ENCODE measurements at places on chromosomes 7 and 10.

- DNase-seq: no peak
Observed at GRCh38 chr10:73253225-73253555, 746 bp upstream of the MRPS16 start.

GRCh38 chr10:74078037-74078436, 72.6 kb downstream of the AP3M1 start:
- no peak for DNase-seq

DNA sequence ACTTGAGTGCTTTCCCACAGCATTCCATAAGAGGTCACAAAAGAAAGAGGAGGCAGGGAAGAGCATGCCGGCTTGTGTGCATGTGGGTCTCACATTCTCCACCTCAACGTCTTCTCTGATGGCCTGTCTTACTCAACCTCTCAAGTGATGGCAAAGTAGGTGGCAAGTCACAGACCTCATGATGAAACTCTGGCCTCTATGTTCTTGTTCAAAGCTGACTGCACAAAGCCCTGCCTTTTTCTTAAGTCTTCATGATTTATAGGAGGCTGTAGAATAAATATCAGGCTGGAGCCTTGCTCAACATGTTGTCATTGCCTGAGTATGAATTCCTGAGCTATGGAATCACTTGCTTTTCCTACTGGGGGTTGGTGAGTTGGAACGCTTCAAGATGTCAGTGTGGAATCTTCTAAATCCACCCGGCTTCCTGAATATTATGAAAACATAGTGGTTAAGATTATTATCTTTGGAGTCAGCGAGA, 213.6 kb upstream of the INHBA start:
- DNase-seq: peak; percentile 54

GRCh38 chr7:114944745-114945625, 23.1 kb downstream of the MDFIC start:
- DNase-seq: peak; percentile 95

DNA sequence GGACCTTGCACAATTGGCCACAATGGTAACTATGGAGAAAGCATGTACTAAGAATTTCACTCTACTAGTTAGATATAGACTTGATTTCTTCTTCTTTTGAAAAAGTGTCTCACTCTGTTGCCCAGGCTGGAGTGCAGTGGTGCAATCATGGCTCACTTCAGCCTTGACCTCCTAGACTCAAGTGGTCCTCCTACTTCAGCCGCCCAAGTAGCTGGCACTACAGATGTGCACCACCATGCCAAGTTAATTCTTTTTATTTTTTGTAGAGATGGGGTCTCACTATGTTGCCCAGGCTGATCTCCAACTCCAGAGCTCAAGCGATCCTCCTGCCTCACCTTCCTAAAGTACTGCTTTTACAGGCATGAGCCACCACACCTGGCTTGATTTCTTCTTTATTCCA, 29.1 kb downstream of the ASAH2 start:
- no peak for DNase-seq

GRCh38 chr10:22217842-22218241, at the start of gene EBLN1:
EBLN1 (minus strand) TSS chr10:22218015; CDS start chr10:22209983, 8,032 bp downstream.
- no peak for DNase-seq

GRCh38 chr7:135194494-135195095, 16.7 kb downstream of the WDR91 start:
- DNase-seq: no peak

DNA sequence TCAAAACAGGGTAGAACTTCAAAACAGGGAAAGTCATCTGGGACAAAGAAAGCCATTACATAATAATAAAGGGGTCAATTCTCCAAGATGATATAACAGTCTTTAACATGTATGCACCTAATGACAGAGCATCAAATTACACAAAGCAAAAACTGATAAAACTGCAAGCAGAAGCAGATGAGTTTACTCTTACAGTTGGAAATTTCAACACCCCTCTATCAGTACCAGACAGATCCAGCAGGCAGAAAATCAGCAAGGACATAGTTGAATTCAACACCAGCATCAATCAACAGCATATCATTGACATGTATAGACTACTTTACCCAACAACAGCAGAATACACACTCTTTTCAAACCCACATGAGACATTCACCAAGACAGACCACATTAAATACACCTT, 233.0 kb upstream of the NEBL start:
- DNase-seq: no peak

- no peak for DNase-seq
Observed at GRCh38 chr10:118590334-118590733, 5.1 kb downstream of the PRLHR start.

DNA sequence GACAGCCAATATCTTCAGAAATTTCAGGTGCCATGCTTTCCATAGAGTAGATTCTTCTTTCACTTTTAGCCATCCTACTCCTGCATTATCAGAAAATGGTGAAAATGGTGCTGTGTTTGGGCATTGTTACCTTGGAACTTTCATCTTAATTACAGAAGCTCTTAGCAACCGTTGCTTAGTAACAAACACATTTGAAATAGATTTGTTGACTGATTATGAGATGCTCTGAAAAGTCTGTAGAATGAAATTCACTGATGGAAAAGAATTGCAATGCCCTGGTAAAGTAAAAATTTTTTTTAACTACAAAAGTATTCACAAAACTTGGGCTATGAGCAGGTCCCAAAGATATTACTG, 249.3 kb upstream of the NEBL start:
- no peak for DNase-seq

GRCh38 chr10:78919181-78919966, 149.4 kb upstream of the ZMIZ1 start:
- no peak for DNase-seq

DNA sequence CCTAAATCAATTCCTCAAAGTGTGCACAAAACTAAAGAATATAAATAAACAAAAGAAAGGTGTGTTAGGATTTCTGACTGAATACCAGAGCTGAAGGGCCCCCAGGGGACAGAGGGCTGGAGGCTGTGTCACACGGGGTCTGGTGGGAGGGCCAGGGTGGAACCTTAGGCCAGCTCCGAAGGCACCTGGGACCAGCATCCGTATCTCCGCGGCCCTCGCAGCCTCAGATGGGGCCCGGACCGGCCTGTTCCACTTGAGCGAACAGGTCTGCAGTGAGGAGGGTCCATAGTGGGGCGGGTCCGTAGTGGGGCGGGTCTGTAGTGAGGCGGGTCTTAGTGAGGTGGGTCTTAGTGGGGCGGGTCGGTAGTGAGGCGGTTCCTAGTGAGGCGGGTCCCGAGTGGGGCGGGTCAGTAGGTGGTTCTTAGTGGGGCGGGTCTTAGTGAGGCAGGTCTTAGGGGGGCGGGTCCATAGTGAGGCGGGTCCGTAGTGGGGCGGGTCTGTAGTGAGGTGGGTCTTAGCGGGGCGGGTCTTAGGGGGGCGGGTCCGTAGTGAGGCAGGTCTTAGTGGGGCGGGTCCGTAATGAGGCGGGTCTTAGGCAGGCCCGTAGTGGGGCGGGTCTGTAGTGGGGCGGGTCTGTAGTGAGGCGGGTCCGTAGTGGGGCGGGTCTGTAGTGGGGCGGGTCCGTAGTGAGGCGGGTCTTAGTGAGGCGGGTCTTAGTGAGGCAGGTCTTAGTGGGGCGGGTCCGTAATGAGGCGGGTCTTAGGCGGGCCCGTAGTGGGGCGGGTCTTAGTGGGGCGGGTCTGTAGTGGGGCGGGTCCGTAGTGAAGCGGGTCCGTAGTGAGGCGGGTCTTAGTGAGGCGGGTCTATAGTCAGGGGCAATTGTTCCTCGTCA, 15.1 kb downstream of the GPR146 start:
- no peak for DNase-seq

DNA sequence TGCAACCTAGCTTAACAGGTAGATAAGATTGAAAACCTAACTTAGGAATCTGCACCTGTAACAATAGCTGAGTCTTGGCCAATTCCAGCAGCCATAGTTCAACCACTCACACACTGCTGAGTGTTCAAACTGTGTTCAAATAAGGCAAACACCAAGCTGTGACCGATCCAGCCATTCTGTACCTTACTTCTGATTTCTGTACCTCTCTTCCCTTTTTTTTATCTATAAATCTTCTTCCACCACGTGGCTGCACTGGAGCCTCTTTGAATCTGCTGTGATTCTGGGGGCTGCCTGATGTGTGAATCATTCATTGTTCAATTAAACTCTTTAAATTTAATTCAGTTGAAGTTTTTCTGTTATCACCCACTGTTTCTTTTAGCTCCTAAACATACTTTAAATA, 15.7 kb upstream of the FOXL3 start:
- DNase-seq: no peak

GRCh38 chr7:148982654-148983199, 45.6 kb downstream of the PDIA4 start:
- DNase-seq: peak; percentile 33

GRCh38 chr10:124280916-124281315, 137.8 kb downstream of the OAT start:
- no peak for DNase-seq

- DNase-seq: no peak
Observed at GRCh38 chr7:64174941-64175340, 32.1 kb upstream of the ZNF735 start.

- DNase-seq: no peak
Observed at GRCh38 chr7:130943336-130943901, 209.4 kb upstream of the KLF14 start.

GRCh38 chr10:3672220-3672619, 112.8 kb downstream of the KLF6 start:
- no peak for DNase-seq
